Stimulated activated naive CD4-positive, alpha-beta T cell treated with Interleukin-2 at 50 U/mL for 16 hours (primary cell): ENCODE measurements at places on chromosomes 11 and 22.
A peak's percentile ranks its signal among the peaks of the same experiment; 100 is the strongest.

- no peak for DNase-seq
Measured at GRCh38 chr11:86418917-86419316, 44.2 kb downstream of the CCDC81 start.

GRCh38 chr22:35266277-35266676 lies 9.0 kb downstream of the HMGXB4 start:
- DNase-seq = no peak

DNA sequence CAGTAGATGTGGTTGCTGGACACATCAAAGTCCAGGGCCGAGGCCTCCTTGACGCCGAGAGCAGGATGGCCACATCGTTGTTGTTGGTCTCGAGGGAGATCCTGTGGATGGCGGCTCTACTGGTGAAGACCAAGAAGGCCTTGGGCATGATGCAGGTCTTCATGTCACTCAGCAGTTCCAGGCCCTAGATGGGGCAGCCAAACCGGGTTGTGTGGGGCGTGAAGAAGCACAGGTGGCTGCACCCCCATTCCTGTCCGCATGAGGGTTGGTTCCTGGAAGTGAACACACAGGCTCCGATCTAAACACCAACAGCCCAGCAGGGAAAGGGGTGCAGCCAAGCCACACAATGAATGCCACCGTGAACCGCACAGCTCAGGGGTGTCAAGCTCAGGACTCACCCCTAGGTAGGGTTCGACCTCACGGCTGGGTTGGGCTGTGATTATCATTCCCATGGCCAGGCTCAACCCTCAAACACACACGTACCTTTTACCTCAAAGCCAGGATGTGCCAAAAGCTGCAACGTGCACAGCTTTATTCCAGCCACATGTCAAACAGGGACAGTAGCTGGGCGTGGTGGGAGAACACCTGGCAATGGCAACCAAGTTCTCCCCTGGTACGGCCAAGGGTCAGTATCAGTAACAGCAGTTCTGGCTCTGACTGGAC lies 132.3 kb downstream of the CRYBB2 start:
- DNase-seq = no peak

- DNase-seq = no peak
Measured at GRCh38 chr11:44140372-44140771, 44.9 kb downstream of the EXT2 start.

DNA sequence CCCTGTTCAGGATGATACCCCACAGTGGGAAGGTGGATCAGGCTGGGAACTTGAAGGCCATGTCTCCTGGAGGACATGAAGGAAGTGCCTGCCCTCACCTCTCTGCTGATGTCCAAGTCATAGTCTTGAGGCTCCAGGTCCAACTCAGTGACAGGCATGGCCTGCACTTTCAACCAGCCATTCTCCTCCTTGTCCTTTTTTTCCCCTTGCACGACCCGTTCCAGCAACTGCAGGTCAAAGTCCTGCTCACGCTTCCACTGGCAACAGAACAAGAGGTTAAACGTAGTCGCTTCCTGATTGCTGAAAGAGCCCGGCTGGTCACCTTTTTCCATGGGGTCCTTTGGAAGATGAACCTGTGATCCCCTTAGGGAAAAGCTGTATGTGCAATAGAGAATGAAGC lies 47.7 kb downstream of the C11orf58 start:
- no peak for DNase-seq

DNA sequence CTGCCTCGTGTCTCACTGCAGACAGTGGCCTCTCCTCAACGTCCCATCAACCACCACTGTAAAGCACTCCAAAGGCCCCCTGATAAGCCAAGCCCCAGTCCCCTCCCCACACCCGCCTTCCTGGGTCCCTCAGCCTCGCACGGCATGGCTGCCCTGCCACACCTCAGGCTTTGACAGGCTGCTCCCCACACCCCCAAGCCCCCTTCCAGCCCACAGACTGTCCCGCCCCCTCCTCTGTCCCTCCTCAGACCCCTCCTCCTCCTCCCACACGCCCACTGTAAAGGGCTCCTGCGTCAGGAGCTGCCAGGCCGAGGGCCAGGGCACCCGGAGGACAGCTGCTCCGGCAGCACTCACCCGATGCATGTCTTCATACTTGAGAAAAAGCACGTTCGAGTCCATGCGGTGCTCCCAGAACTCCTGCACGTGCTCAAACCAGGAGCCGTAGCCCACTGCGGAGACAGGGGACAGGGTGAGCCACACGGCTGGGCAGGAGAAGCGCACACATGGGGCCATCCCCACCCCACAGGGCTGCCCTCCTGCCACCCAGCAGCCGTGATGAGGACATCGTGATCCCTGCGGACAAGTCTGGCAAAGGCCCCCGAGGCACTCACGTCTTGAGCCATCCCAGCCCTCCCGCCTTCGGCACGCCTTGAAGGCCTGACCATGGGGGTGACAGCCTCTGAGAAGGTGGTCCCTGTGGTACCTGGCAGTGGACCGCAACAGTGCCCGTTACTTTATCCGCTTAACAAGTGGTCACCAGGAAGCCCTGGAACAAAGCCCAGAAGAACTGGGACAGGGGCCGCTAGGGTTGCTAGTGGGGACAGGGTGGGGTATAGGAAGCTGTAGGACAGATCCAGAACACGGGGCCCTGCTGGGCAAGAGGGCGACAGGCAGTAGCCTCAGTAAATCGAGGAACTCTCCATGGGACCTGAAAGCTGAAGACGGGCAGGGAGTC lies 21.5 kb upstream of the EFCAB6 start:
- DNase-seq = no peak

DNA sequence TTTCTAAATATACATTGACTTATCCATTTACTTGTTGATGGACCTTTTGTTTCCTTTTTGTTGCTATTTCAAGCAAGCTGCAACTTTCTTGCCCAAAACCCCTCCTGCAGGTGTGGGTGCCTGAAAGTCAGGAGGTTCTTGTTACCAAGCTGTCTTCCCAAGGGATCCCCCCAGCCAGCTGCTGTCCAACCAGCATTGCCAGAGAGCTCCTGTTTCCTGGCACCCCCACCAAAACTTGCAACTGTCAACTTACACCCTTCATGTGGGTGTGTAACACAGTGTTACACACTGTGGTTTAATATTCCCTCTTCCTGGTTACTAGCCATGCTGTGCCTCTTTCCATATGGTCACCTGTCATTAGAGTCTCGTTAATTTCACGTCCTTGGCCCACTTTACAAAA lies 1.6 kb upstream of the KRTAP5-1 start:
- DNase-seq = no peak

GRCh38 chr11:60914633-60915247 lies 782 bp downstream of the TMEM109 start:
- peak; percentile 28 for DNase-seq

DNA sequence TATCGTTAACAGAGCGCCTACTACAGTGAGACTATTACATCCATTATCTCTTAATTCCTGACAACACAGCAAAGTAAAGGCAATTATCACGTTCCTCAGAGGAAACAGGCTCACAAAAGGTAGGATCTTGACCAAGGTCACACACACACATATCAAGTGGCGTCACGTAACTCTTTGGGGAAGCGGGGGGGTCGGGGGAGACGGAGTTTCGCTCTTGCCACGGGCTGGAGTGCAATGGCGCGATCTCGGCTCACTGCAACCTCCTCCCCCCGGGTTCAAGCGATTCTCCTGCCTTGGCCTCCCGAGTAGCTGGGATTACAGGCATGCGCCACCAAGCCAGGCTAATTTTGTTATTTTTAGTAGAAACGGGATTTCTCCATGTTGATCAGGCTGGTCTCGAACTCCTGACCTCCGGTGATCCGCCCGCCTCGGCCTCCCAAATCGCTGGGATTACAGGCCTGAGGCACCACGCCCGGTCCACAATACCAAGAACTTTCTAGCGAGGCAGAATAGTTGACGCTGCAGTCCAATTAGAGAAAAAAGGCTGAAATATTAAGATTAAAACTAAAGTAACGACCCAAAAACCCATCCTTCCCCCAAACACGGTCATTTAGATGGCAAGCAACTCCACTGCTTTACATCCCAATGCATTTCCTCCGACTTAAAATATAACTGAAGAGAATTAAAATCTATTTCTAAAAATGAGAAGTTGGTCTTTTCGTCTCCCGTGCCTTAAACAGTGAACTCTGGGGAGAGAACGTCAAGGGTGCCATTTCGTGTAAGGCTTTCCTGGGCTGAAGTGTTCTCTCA lies 1.2 kb downstream of the DDX17 start:
- peak; percentile 52 for DNase-seq

- DNase-seq = no peak
Measured at GRCh38 chr11:34525888-34526657, 12.5 kb upstream of the ELF5 start.

DNA sequence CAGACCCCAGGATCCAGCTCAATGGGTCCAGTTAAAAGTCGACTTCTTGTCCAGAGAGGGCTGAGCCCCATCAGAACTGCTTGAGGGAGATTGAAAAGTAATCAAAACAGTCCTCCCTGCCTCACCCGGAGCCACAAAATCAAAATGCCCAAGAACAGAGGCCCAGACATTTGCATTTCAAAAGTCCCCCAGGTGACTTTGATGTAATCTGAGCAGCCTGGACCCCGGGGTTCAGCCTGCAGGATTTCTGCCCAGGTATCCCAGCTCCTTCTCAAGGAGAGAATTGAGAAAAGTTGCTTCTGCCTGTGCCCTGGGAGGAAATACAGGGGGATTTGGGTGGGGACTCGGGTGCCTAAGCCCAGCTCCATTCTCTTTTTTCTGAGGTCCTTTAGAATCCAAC lies 1385.0 kb downstream of the TBC1D22A start:
- DNase-seq = no peak

DNA sequence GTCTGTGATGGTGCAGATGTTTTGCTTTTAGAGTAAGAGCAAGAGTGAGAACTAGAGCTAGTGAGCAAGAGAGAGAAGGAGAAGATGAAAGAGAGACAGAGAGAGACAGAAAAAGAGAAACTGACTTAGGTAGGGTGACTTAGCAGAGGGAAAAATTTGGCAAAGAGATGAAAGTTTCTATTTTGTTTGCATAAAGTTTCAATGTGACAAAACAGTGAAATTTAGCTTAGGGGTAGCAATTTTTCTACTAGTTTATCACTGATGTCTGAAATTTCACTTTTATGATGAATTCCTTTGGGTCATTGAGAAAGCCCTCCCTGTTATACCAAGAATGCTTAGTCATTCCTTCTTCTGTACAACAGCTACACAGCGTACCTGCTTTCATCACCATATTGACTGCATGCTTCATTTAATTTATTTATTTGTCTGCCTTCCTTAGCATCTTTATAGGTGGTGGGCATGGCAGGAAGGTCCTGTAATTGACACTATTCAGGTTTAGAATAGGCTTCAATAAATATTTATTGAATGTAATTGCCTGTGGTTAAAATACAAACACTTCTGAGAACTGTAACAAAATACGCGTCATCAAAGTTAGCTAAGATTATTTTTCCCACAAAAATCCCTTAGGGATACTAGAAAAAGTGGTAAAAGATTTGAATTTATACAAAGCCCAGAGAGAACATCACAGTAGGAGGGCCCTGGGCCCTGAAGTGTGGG lies 19.9 kb upstream of the CTSC start:
- DNase-seq = no peak

DNA sequence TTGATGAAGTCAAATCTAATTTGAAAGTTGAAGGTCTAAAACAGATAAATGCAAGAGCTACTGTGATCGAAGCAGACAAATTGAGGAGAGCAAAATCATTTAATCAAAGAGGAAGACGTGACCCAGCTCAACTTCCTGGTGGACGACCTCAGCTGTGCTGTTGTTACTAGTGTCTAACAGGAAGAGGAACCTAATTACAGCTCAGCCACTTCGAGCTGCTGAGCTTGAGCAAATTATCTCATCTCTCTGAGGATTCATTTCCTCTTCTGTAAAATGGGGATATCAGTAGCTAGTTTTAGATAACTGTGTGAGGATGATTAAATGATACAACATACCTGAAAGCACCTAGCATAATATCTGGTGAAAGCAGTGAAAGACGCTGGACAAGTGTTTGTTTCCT lies 48.6 kb upstream of the OLFML1 start:
- DNase-seq = no peak
